Smooth muscle cell of the brain vasculature (primary cell): ENCODE measurements at places on chromosomes 12 and 14.

- DNase-seq = no peak
Measured at GRCh38 chr12:49878021-49878420, 25.7 kb downstream of the FAIM2 start.

DNA sequence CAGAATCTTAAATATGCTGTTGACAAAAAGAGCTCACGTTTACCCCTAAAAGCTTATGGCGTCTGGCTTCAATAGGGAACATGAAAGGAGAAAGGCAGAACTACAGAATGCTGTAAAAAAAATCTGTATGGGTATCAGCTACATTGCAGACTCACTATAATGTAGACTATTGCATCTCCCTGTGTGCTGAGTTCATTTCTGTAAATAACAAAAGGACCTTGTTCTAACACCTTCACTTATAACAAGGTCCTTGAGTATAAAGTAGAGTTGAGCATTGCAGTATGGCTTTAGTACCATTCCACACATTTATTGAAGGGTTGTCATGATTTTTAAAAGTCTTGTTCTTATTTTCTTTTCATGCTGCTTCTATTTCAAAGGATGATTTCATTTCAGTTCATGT lies 165.3 kb downstream of the NPAS3 start:
- DNase-seq = no peak

DNA sequence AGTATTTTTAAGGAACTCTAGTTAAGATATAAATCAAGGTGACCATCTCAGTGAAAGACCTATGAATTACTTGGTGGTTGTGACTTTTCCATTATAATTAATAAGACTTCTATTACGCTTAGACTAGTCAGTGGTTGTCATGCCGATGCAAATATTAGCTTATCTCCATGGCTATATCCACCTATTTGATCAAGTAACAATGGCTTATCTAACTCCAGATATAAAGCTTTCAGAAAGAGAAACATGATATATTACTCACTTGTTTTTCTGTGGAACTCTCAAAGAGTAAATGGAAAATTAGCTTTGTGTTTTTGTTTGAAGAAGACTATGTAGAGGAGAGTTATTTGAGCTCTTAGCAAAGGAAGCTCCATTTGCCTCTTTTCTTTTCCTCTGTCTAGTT lies 323.8 kb upstream of the DCN start:
- DNase-seq = no peak

GRCh38 chr14:95564060-95564459 lies 29.2 kb downstream of the GLRX5 start:
- DNase-seq = no peak

- DNase-seq = no peak
Measured at GRCh38 chr14:85463512-85463911, 66.4 kb upstream of the FLRT2 start.

- no peak for DNase-seq
Measured at GRCh38 chr14:105385322-105385637, 13.1 kb upstream of the TEX22 start.

- DNase-seq = no peak
Measured at GRCh38 chr12:106079148-106079738, 59.5 kb downstream of the NUAK1 start.

- DNase-seq = no peak
Measured at GRCh38 chr14:51006781-51007211, 62.5 kb upstream of the PYGL start.

- no peak for DNase-seq
Measured at GRCh38 chr14:59823179-59823578, 47.4 kb downstream of the RTN1 start.
